Cortex of kidney (tissue), 1 donor: ENCODE measurements at places on chromosomes 16 and 17.

DNA sequence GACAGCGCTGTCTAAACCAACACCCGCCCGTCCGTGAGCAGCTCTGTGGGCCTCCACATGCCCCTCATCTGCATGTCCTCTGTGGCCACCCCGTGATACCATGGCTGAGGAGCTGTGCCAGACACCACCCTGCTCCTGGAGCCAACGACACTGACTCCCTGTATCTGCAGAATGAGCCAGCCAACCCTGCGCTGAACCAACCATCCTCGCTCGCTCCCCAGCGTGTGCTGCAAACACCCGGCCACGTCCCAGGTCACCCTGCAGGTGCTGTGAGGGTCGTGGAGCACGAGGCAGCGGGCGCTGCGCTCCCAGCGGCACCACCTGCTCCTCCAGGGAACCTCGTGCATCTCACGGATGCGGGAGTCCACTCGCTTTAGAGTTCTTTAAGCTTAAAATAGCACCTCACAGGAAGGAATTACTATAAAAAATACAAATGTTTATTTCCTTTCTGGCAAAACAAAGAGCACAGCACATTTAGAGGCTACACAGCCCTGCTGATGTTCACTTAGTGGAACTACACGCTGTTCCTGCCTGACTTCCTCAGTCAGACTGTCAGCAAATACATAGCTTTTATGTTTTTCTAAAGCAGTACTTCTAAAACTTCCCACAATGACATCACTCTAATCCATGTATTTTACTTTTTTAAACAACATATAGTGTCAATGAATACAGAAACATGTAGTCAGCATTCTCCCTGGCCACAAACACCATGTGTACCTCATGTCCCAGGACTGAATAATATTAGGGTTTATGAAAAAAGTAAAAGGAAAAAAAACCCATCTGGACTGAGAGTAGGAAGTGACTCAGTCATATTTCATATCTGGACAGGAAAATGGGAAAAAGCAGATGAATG is 43.5 kb downstream of the MAP1LC3B start:
- no peak for DNase-seq

DNA sequence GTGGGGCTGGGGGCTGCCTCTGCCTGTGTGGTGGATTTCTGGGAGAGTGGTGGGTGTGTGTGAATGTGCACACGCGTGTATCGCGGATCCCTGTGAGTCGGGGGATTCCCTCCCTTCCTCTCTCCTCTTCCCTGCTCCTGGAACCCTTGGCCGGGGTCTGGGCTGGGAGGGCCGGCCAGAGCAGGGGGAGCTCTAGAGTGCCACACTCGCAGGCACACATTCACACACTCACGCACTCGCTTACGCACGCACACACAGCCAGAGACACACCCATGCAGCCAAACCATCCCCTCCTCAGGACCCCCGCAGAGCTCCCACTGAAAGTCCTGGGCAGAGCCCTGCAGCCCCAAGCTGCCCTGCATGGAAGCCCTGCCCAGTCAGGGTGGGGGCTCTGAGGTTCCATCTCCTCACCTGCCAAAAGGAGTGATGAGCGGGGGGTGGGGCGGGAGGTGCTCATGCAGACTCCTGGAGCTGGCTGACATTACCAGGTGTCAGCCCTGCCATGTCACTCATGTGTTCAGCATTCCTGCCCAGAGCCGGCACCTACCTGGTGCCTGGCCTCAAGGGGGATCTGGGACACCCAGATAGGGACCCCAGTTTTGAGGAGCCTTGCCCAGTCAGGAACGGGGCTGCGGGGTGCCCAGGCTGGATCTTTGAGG is 1.9 kb downstream of the NECAB2 start:
- no peak for DNase-seq

DNA sequence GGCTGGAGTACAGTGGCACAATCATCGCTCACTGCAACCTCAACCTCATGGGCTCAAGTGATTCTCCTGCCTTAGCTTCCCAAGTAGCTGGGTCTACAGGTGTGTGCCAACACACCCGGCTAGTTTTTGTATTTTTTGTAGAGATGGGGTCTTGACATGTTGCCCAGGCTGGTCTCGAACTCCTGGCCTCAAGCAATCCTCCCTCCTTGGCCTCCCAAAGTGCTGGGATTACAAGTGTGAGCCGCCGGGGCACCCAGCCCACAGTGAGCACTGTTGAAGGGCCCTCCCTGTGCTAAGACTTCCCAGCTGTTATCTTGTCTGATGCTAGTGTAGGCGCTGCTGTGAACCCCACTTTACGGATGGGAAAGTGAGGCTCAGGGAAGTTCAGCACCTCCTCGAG is 8.0 kb downstream of the CASKIN1 start:
- no peak for DNase-seq

DNA sequence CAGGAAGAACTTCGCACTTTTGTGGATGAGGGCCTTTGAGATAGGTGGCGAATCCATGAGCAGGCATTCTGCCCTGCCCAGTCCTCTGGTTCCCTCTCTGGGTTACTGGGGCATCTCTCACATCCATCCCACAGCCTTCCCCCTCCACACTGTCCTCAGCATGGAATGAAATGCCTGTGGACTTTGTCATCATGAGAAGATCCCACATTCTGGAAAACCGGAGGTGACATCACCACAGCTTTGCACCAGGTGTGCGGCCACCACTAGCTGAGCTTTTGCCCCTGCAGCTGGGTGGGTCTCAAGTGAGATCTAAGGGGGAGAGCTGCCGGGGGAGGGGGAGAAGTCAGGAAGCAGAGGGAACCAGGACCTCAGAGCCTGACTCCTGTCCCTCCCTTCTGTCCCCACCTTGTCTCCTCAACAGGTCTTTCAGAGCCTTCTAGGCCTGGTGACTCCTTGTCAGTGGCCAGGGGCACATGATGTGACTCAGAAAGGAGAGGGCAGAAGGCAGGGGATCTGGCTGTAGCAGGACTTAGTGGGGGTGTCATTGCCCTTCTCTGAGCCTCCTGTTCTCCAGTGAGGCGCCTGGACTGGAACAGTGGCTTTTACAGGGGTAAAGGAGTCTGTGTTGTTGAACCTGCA is 40.0 kb upstream of the DLX4 start:
- no peak for DNase-seq

DNA sequence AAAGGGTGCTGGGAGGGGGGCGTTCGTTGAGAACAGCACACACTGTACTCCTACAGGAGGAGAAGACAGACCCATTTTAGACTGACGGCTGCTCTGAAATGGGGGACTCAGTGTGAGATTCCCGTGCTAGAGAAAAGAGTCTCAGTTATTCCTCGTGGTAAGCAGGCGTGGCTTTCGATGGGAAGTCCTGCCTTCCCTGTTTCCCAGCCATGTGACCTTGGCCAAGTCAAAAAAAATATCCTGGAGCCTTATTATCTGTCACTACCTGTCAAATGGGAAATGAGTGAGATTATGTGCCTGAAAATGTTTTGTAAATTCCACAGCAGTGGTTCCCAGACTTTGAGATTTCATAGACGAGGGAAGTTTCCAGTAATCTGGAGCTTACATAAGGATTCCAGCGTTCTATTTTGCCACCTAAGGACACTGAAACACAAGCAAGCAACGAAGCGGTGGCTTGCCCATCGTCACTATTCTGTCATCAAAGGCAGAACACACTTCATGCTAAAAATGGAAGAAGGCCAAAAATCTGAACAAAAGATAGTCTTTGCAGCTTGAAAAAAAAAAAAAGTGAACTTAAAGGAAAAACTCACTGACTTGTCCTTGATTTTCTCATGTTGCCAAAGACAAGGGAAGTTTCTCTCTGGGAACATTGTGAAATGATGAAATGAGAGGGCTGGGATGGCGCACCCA is 253.4 kb upstream of the RPL38 start:
- DNase-seq = no peak

- no peak for DNase-seq
Measured at GRCh38 chr16:86577314-86577971, 906 bp upstream of the FOXL1 start.

GRCh38 chr16:85858984-85859817 is 39.8 kb upstream of the IRF8 start:
- no peak for DNase-seq

DNA sequence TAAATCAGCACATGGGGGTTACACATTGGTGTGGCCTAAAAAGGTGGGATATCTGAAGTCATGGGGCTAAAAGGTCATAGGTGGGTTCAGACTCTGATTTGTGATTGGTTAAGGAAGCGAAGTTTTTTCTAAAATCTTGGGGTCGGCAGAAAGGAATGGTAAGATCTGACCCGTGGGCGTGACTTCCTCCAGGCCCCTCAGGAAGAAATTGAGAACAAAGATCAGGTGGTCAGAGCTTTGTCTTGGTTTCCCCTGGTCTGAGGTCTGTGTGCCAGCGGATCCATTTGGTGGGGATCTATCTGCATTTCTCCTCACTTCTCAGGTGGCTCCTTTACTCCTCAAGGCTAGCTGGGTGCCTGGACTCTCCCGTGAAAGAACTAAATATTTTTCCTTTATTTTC is 302.8 kb downstream of the ABCC12 start:
- no peak for DNase-seq

GRCh38 chr16:1772908-1773702 is at the start of gene MRPS34:
Gene MRPS34 (minus strand): TSS chr16:1773134. CDS start chr16:1773119, 15 bp downstream.
- no peak for DNase-seq
